ENCODE measurements at places on chromosomes 4 and X. TPM values are rescaled to one million over a fixed set of nuclear protein-coding genes. Genes with fewer than 3 reads are reported as not detected.

Gene NKAP
- 4.4 TPM for total RNA-seq

Gene SSX1
- not detected for total RNA-seq

Gene DCAF12L1
- total RNA-seq: not detected

Gene CT45A9
- not detected for total RNA-seq

Gene PPAT
- 5.7 TPM for total RNA-seq

Gene P2RY8
- 0.68 TPM for total RNA-seq

Gene MAPK10
- 0.74 TPM for total RNA-seq

Gene GRPR
- not detected for total RNA-seq
